ENCODE measurements at places on chromosomes 16 and 17.
A peak's percentile ranks its signal among the peaks of the same experiment; 100 is the strongest.

DNA sequence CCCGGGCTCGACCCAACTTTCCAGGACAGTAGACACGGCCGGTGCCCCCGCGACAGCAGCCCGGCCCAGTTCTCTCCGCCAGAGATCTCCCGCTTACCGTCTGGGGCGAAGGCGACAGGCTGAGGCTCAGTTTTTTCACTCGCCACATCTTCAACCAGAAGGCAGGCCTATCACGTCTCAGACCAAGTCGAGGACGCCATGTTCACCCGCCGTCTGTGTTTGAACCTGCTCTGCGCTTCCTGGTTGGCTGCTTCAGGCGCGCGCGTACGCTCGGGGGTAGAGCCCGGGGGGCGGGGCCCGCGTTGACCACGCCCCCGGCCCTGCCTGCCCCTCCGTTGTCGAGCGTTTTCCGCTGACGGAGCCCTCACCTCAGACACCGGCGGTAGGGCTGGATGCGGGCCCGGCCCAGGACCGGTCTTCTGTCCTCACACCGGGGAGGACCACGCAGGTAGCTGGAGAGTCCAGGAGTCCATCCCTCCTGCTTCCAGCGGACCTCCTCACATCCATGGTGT is at the start of gene SPAG5:
Gene SPAG5, minus strand, starts transcription at position 227 of the 512 bp plus-strand sequence. Its CDS starts 79 bp downstream, at position 148.
- peak; percentile 92 for DNase-seq

DNA sequence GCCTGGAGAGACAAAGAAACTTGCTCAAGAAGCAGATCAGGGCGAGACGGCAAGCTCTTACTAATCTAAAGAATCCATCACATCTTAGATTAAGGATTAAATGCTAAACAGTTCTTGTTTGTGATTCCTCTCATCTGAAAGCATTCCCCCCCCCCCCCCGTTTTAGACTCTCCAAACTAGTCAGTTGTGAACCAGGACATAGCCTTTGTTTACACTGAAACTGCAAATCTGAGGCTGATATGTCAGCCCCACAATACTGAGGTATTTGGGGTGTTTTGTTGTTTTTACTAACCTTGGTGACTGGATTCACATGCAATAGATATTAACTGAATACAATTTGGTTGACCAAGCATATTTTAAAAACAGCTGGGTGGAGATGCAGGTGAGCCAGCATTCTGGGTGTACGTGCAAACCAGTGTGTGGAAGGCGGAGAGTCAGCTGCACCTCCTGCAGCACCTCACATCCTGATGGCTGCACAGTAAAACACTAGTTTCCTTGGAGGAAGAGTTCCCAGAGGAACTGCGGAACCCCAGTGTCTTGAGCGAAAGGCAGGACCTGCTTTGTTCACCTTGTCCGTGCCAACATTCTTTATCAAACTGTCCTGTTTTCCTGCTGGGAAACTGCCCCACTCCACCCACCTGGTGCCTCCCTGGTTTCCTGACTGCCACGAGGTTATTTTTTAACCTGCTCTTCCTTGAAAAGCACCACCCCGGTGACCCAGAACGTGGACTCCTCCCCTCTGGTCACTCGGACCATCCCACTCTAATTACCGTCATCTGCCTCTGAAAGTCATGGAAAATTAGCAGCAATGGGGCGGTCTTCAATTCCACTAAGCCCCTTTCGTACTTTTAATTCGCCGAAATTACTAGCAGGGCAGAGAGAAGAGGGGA is 1.2 kb upstream of the YPEL2 start:
- no peak for DNase-seq

- no peak for DNase-seq
Measured at GRCh38 chr16:30678586-30678970, 20.3 kb downstream of the FBRS start.

DNA sequence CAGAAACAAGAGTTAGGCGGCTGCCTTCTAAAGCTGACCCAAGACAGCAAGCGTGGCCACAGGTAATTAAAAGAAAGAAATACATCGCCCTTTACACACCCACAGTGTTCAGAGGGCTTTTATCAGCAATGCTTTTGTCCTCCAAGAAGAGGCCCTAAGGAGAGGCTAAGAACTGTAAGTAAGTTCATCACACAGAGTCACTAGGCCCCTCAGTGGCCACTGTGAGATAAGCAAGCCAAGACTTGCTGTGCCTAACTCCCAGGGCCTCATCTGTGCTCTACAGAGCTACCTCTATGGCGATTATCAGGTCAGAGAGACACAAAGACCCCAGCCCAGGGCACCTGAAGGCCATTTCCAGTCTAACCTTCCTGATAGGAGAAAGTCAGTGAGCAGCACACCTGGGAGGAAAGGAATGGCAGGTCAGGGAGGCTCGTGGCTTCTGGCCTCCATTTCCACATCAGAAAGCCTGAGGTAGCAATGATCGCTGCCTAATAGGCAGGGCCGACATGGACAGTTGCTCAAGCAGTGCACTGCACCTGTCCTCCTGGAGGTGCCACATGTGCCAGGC is 545.2 kb upstream of the CDH11 start:
- DNase-seq, result no peak

- no peak for DNase-seq
Measured at GRCh38 chr16:84648595-84649510, 542 bp downstream of the KLHL36 start.

GRCh38 chr17:29133121-29133713 is 47.0 kb downstream of the MYO18A start:
- DNase-seq, result no peak

DNA sequence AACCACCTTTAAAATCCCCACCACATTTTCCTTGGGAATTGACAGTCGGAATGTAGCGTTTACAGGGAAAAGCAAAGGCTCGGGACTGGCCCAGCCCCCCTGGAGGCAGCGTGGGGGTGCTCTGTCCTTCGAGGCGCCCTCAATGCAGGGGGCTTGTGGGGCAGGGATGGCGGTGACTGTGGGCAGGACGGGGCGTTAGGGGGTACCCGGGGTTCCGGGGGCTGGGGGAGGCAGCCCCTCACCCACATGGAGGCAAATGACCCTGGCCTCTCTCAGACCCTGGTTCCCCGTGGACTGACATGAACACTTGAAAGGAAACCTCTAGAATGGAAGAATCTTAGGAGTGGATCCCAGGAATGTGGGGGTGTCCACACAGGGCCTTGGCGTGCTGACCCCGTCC is 78.4 kb upstream of the GNG13 start:
- no peak for DNase-seq

DNA sequence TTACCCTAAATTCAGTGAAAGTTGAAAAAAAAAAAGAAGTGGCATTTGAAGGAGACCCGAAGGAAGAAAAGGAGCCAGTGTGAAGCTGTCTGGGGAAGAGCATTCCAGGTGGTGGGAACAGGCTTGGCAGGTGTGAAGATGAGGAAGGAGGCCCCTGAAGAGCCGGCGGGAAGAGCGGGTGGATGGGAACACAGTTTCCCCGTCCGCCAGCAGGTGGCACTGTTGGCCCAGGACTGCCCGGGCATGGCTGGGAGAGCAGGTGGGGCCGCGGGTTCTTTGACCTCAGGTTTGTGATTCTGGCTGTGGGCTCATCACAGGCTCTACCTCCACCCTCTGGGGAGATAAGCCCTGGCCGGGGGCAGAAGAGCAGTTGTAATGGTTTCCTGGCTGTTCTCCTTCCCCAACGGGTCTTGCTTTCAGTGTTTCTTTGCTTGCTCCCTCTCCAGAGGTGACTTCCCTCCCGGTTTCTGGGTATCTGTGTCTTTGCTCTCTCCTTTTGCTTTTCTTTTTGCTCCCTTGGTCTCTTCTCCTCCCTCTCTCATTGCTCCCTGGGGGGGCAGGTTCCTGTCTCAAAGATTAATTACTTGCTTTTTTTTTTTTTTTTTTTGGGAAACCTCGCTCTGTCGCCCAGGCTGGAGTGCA is 32.3 kb downstream of the RAP1GAP2 start:
- DNase-seq, result peak; percentile 29

- peak; percentile 95 for DNase-seq
Measured at GRCh38 chr16:50806099-50807062, 64.5 kb downstream of the CYLD start.

GRCh38 chr17:45837187-45837586 is 7.5 kb upstream of the SPPL2C start:
- no peak for DNase-seq

DNA sequence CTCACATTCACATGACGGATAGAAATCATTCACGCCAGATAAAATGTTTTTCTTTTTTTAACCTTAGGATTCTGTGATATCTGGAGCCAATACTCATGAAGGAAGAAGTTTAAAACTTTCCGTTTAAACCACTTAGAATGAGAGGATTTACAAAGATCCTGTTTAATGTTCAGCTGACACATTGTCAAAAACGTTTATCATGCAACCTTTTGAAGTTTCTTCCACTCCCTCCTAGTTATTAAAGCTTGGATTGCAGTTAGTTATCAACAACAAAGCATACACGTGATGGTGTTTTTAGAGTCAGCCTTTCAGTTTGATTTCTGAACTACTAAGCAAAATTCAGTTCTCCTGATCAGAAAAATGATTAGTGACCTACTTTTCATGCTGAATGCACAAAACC is 143.3 kb upstream of the AXIN2 start:
- no peak for DNase-seq

- DNase-seq, result no peak
Measured at GRCh38 chr16:50711862-50712559, 18.6 kb downstream of the NOD2 start.

DNA sequence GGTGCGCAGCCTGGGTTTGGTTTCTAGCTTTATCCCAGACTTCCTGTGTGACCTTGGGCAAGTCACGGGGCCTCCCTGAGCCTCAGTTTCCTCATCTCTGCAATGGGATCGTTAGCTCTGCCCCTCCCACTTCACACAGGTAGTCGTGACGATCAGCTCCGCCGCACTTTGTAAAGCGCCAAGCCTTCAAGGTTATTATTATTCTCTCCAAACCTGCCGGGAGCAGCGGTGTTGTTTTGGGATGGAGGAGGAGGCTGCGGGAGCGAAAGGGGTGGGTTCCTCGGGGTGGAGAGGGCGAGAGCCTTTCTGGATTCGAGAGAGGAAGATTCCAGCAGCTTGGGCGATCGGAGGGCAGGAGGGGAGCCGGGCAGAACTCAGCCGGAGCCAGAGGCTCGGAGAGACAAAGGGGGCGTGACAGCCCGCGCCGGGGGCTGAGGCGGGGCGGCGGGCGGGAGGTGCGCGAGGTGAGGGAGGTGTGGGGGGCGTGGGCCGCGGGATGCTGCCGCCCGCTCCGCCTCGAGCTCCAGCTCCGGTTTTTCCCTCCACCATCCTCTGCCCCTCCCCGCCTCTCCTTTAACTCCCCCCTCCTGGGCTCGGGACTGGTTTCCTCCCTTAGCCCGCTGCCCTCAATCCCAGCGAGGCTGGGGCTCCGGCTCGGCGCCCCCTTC is at the start of gene EFNB3:
Gene EFNB3, plus strand, starts transcription at position 602 of the 668 bp plus-strand sequence. CDS start 397 bp downstream, outside the sequence.
- peak; percentile 83 for DNase-seq

DNA sequence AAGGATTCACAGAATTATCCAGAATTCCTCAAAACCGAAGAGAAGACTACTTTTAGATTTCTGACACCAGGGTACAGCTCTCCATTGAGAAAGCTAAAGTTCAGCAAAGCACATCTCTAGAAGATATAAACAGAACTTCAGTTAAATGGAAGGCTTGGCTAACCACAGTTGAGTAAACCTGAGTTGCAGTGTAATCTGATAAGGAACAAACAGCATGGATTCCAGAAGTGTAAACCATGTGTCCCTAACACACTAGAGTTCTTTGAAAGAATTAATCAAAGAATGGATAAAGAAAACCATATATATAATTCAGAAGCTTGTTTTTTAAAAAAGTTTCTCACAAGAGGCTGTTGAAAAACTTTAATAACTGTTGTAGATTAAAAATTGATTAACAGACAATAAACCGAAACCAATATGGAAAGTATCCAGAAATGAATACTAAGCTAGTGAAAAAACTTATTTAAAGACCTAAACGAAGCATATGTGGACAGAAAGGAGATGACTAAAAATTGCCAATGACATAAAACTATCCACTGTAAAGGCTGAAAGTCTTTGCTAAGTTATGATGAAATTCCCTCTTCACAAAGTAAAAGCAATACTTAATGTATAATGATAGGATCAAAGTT is 4.3 kb downstream of the RNF43 start:
- no peak for DNase-seq

GRCh38 chr16:67158637-67159600 is 790 bp downstream of the TRADD start:
- no peak for DNase-seq

DNA sequence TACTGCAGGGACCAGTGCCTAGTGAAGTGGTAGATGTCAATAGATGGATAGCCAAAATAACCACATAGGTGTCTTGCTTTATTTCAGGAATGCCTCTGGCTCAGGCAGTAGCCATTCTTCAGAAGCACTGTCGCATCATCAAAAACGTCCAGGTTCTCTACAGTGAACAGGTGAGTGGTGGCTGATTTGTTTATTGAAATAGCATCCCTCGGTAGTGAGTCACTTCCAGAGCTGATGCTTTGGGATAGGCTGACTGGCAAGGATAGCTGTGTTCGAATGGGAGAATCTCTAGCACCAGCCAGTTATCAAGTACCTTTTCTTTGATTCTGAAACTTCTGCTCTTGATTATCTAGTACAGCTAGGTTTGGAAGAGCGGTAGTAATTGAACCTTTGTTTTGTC is 10.3 kb downstream of the PHAF1 start:
- no peak for DNase-seq

- DNase-seq, result peak; percentile 68
Measured at GRCh38 chr16:78353640-78354275, 254.3 kb downstream of the WWOX start.

DNA sequence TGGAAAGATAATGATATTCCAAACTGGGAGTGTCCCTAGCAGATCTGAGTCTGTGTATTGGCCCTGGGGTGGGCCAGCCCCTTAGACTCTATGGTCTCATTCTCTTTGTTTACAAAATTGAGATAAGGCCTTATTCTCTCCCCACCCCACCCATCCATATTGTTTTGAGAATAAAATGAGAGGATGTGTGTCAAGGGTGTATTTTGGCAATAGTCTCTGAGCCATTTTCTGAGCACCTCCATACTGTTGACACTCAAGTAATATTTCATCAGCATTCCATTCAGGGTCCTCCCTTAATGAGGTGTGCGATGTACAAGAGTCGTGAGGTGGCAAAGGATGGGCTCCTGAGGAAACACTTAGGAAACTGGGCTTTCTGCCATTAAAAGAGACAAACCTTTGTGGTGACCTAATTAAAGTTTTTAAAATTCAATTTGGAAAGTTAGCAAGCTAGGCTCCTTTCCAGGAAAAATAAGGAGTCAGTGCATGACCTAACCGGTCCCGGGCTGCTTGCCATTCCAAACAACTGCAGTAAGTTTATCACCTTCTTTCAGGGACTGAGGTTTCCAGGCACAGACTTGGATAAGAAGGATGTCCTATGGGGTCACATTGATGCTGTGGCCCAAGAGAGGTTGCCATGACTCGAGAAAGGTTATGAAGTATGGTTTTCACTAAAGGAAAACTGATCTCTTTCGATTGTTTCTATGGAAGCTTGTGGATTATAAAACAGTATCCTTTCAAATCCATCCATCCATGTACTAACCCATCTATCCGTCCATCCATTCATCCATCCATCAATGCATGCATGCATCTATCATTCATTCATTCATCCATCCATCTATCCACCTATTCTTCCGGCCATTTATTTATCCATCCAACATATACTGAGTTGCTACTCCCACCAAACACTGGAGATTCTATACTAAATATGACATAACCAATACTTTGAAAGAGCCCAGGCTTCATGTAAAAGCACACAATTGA is 443.3 kb downstream of the UTP18 start:
- no peak for DNase-seq

GRCh38 chr17:73847952-73848351 is 203.7 kb upstream of the SDK2 start:
- no peak for DNase-seq

- DNase-seq, result no peak
Measured at GRCh38 chr17:72382971-72383722, 262.3 kb downstream of the SOX9 start.

- DNase-seq, result no peak
Measured at GRCh38 chr16:9061358-9061813, 30.1 kb upstream of the HAPSTR1 start.

GRCh38 chr17:17354560-17355349 is 51.6 kb downstream of the NT5M start:
- peak; percentile 79 for DNase-seq
